ENCODE measurements at places on chromosomes 1 and 21.

DNA sequence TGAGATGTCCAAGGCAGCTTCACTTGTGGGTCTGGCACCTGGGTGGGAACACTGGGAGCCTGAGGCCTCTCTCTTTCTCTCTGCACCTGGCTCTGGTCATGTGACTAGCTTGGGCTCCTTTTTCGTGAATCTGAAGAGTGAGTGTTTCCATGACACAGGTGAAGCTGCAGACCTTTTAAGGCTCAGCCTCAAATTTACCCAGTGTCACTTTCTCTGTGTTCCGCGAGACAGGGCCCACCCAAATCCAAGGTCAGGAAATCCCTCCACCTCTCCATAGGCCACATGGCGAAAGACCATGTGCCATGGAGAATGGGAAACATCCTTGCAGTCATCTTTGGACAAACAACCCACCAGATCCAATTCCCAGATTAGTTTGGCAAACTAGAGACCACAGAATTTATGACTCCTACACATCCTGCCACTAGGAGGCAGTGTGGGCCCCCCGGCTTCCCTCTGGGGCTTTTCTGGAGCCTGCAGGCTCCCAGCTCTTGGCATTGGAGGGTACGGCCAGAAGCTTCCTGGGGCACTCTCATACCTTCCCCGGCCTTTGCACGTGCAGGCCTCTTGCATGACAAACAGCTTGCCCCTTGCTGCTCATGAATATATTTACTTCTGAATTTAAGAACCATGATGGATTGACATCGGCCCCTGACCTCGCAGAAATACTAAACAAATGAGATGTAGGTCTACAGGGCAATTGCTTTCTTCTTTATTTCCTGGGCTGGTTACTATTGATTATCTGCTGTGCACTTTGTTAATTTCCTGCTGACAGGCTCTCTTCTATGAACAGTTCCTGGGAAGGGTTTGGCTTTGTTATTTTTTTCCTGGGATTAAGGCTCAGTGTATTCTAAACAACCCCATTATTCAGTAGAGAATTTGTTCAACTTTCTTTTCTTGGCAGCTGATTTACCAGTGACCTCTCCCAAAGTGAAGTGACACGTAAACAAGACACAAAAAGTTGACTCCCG, 180.7 kb downstream of the KAZN start:
- no peak for DNase-seq

- DNase-seq = no peak
Observed at GRCh38 chr1:34776911-34777310, 4.1 kb upstream of the GJB3 start.

- DNase-seq = no peak
Observed at GRCh38 chr21:33362044-33362555, 37.3 kb downstream of the IFNAR1 start.

GRCh38 chr21:34915364-34915841, 133.7 kb downstream of the RUNX1 start:
- no peak for DNase-seq

Measured in non-pigmented ciliary epithelial cell (primary cell).